ENCODE measurements at places on chromosomes 5 and 9.

GRCh38 chr5:180201051-180201987 lies 7.7 kb downstream of the RASGEF1C start:
- DNase-seq = no peak

- DNase-seq = no peak
Observed at GRCh38 chr5:59042201-59043055, 459.6 kb downstream of the RAB3C start.

GRCh38 chr5:1008451-1009358 lies at the start of gene NKD2:
NKD2 (plus strand) TSS chr5:1008802; CDS start chr5:1009058, 256 bp downstream.
- DNase-seq = no peak

GRCh38 chr5:143153332-143154119 lies 250.0 kb downstream of the NR3C1 start:
- no peak for DNase-seq

- no peak for DNase-seq
Observed at GRCh38 chr5:64869419-64869818, 100.7 kb downstream of the CWC27 start.

DNA sequence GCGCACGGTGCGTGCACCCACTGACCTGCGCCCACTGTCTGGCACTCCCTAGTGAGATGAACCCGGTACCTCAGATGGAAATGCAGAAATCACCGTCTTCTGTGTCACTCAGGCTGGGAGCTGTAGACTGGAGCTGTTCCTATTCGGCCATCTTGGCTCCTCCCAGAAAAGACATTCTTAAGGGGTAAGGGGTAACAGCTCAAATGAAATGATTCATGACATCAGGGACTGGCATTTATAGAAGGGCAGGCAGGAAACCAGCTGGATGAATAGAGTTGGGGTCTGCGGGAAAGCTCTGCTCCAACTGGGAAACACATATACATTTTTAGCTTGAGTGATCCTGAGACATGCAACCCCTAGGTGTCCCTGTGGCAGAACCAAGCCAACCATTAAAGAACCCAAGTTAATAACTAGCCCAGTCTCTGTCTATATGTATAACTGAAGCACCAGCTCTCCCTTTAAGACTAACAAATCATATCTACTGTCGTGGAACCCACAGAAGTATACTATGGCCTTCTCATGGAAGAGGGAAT lies 119.3 kb downstream of the LMNB1 start:
- no peak for DNase-seq

- DNase-seq = no peak
Observed at GRCh38 chr5:103101079-103101750, 18.7 kb downstream of the GIN1 start.

DNA sequence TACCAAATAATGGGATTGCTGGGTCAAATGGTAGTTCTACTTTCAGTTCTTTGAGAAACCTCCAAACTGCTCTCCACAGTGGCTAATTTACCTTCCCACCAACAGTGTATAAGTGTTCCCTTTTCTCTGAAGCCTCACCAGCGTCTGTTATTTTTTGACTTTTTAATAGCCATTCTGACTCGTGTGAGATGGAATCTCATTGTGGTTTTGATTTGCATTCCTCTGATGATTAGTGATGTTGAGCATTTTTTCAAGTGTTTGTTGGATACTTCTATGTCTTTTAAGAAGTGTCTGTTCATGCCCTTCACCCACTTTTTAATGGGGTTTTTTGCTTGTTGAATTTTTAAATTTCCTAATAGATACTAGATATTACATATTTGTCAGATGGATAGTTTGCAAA lies 28.4 kb upstream of the SUSD1 start:
- no peak for DNase-seq

DNA sequence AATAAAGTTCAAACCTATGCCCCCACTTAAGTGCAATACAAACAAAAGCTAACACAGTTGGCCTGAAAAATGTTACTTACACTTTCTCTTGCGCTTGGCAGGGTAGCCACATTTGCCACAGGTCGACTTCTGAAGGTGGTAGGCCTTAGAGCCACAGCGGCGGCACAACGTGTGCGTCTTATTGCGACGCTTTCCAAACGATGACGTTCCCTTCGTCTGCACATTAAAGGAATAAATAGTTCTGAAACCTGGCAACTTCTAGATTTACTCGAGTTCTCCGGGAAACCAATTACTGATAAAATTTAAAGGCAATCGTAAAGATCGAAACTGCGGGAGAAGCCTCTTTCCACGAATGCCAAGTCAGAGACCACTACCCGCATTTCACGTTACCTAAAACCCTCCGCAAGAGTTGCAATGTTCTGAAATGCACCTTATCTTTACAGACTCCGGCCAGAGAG lies 602 bp downstream of the RPL37 start:
- DNase-seq = peak; percentile 32

GRCh38 chr9:20023961-20024571 lies 235.2 kb upstream of the SLC24A2 start:
- DNase-seq = no peak

DNA sequence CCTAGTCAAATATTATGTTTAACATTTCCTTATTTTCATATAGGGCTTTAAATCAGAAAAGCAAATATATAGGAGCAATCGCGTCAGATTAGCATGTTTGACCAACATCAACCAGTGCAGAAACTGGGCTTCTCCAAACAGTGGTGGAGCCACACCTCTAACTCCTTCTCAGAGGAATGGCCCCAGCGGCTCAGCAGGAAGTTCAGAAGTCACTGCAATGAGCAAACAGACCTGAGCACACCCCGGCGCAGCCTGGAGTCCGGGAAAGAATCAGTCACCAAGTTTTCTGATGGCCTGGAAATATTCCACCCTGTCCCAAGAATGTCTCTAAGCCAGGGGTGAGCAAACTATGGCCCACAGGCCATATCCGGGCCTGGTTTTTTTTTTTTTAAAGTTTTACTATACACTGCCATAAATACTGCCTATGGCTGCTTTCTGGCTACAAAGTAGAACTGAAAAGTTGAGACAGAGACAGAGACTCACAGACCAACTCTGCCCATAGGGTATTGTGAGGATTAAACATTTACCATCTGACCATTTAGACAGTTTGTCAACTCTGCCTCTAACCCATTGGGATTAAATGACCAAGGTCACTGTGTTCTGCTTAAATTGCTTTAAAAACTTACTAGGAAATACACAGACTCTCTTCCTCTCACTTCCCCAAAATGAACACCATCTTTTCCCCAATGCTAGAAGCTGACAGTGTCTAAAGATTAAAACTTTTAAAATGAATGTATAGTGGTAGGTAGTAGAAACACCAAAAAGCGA lies 5.4 kb downstream of the GOLM1 start:
- DNase-seq = no peak

- no peak for DNase-seq
Observed at GRCh38 chr9:93897075-93897970, 57.8 kb downstream of the BARX1 start.

DNA sequence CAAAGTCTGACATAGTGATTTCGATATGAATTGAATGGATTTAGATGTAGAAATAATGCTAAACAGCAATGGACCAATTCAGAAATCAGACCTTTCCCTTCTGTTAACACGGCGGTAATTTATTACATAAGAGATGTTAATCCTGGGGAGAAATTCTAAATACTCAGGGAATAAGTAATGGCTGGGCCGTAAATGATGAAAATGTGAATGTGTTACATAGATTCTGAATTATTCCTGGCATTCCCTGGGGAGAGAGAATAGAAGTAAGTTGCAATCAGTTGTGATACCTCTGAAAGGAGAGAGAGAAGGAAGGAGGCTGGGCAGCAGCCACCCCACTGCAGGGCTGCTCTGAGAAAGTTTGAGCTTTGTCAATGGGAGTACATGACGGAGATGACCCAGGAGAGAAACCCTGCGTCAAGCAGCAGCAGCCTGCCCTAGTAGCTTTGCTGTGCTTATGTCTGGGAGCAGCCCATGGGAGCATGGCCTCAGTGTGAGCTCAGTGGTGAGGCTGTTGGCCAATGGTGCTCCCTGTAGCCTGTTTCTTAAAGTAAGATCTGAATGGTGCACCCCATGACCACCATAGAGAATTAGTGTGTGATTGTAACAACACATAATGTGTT lies 420.1 kb downstream of the MTRR start:
- DNase-seq = no peak

DNA sequence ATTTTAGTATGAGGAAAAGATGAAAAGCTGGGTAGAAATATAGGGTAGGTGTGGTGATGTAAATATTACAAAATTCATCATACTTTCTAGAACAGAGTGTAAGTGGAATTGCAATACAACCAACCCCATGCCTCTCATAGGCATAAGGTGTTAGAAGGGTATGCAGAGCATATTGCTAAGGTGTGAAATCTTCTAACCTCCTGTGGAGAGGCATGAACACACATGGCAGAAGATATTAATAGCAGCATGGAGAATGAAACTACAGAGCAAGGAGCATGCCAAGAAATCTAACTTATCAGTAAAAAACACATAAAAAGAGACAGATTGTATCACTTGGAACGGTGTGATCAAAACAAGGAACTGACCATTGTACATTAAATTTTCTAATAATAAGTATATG lies 441.5 kb downstream of the CDH18 start:
- DNase-seq = no peak

DNA sequence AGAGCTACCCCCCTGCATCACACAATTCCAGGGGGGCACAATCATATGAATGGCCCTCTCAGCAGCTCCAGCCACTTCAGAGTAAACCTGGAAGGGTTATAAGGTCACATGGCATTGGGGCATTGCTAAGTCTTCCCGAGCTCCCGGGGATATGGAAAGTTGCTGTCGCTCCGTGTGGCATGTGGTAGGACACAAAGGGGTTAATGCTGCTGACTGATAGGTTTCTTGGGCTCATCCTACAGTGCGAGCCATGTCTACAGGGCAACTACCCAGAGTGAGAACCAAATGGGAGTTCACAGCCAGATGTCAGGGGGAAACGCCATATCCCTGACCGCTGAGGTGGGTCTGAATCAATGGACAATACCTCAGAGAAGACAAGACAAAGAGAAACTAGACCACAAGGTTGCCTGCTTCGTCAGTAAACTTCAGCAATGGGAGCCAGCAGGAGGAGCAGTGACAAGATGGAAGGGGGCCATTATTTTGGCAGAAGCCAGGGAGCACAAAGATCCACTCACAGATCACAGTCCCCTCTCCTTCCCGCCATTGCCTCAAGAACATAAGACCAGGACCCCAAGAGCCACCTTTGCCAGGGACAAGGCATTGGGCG lies 52.4 kb upstream of the SHISAL2B start:
- no peak for DNase-seq

GRCh38 chr9:8457816-8458215 lies 658.2 kb upstream of the DMAC1 start:
- DNase-seq = no peak

DNA sequence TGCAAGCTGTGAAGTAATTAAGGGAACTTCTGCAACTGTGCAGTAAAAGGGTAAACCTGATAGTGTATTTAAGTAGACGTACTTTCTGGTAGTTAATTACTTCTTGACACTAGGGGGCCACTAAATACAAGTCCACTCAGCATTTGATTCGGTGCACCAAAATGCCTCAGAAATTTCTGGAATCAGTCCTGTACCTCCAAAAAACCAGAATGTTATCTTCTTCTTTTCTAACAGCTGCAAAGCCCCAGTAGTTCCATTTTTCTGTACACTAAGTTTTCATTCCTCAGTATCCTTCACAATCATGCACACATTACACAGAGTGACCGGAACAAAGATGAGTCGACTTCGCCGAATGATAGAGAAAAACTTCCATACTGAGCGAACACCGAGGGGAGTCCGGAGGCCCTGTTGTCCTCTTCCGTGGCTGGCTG lies 484 bp downstream of the GFM2 start:
- DNase-seq = no peak

DNA sequence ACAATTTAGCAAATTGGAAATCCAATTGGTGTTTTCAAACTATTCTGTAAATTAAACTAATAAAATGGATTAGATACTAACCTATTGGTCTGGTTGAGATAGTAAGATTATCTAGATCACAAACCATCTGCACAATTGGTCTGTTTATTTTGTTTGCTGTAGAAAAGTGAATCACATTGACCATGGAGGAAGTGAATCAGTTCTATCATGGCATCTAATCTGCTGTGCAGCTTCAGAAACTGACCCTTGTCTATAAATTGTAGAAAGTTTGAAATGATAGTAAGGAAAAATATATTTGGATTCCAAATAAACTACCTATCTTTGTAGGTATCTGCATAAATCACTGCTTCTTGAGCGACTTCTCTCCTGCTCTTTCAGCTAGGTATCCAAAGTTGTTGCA lies 1865.4 kb downstream of the MAT2B start:
- no peak for DNase-seq

DNA sequence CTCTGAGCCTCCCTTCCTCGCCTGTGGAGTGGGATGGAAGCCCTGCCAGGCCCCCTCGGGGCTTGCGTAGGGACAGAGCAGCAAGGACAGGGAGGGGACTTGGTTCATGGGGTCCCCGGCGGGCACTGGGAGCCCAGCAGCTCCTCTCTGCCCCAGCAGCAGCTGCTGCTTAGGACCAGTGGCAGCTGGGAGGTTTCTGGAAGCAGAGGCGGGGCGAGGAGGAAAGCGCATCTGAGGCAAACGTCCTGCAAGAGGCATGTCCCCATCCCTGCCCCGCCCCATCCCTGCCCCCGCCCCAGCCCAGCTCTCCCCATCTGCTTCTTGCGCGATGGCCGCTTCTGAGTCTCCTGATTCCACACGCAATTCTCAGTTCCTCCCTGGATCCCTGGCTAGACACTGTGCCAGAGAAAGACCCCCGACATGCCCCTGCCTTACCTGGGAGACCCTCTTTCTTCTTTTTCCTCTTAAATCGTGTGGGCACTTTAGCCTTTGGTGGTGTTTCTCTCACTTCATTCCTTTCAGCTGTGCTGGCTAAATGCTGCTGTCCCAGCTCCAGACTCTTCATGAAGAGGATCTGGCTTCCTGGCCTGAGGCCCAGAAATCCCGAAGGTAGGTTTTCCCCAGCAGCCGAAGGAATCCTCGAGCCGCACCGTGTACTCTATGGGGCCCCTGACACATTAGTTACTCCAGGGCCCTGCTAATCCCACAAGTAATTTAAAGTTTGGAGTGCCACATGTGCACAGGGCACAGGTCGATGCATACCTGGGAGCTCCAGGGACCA lies 4.4 kb upstream of the OR2S2 start:
- no peak for DNase-seq

GRCh38 chr5:135341016-135341666 lies 57.9 kb downstream of the MACROH2A1 start:
- DNase-seq = no peak

GRCh38 chr9:91885746-91886413 lies 64.1 kb downstream of the ROR2 start:
- DNase-seq = no peak

- DNase-seq = no peak
Observed at GRCh38 chr5:152297866-152298265, 107.2 kb downstream of the NMUR2 start.
